Cortex of kidney (tissue), 1 donor: ENCODE measurements at places on chromosomes 5 and 9.

- DNase-seq, result no peak
Observed at GRCh38 chr5:179233909-179234562, 111.2 kb downstream of the ADAMTS2 start.

- DNase-seq, result no peak
Observed at GRCh38 chr9:73095425-73095824, 56.2 kb upstream of the ANXA1 start.

- no peak for DNase-seq
Observed at GRCh38 chr5:102153003-102153759, 142.9 kb downstream of the SLCO4C1 start.

GRCh38 chr9:138052322-138052615 is 174.7 kb downstream of the CACNA1B start:
- DNase-seq, result no peak

GRCh38 chr9:16356196-16356765 is 514.2 kb downstream of the BNC2 start:
- no peak for DNase-seq

DNA sequence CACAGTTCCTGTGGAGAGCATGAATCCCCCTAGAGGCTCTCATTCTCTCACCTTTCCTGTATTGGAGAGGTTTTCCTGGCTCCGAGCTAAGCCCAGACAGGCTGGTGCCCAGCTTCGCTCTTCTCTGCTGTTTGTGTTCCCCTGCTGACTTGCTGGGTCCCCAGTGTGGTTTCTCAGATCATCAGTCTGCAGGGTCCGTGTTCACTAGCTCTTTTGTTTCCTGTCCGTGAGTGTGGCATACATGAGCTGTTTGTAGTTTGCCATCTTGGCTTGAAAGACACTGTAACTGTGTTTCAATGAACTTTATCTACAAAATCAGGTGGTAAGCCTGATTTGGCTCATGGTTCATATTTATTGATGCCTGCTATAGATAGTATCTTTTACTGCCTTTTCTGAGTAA is 23.8 kb downstream of the LOX start:
- DNase-seq, result no peak

DNA sequence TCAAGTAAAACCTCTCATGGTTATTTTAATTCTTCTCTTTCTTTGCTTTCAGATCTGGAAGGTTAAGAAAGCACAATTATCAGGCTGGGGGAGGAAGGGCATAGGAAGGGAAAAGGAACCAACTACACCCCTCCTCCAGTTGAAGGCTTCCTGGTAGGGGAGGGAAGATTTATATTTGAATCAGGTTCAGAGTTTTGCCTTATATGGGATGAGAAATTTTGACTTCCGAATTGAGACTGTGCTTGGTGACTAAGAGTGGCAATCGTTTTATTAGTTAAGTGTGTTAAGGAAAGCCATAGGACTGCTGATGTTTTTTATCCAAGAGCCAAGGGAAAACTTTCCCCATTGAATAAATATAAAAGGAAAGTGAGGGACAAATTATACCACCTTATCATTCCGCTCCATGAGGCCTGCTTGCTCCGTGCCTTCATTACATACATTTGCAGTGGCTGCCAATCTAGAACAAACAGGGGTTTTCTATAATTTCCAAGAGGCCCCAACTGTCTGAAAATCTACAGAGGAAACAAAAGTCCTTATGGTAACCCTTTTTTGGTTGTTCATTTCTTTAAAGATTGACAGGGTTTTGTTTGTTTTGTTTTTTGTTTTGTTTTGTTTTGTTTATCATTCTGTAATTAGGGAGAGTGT is 115.7 kb upstream of the EPB41L4A start:
- no peak for DNase-seq

DNA sequence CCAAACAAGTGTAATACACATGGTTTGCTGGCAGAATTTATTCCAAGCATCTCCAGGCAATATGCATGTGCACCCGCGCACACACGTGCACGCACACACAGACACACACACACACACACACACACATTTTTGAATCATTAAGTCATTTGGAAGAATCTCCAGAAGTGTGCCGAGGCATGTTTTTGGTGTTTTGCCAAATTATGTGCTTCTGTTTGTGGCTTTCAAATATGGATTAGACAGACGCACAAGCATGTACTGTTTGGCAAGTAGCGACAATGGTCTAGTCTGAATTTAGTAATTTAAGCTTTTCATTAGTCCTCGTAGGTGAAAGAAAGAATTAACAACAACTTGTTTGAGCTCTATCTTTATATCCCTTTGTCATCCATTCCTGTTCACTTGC is 36.7 kb downstream of the NFIB start:
- no peak for DNase-seq

- no peak for DNase-seq
Observed at GRCh38 chr5:160507221-160507721, 85.6 kb downstream of the PTTG1 start.

- no peak for DNase-seq
Observed at GRCh38 chr9:87324613-87325194, 173.0 kb upstream of the DAPK1 start.

- no peak for DNase-seq
Observed at GRCh38 chr9:133519693-133520092, 5.1 kb downstream of the MYMK start.

GRCh38 chr5:77563475-77563874 is 71.4 kb upstream of the WDR41 start:
- DNase-seq, result no peak

GRCh38 chr5:109868737-109869136 is 179.0 kb downstream of the MAN2A1 start:
- DNase-seq, result no peak

- no peak for DNase-seq
Observed at GRCh38 chr5:79448336-79448735, 65.6 kb downstream of the HOMER1 start.

DNA sequence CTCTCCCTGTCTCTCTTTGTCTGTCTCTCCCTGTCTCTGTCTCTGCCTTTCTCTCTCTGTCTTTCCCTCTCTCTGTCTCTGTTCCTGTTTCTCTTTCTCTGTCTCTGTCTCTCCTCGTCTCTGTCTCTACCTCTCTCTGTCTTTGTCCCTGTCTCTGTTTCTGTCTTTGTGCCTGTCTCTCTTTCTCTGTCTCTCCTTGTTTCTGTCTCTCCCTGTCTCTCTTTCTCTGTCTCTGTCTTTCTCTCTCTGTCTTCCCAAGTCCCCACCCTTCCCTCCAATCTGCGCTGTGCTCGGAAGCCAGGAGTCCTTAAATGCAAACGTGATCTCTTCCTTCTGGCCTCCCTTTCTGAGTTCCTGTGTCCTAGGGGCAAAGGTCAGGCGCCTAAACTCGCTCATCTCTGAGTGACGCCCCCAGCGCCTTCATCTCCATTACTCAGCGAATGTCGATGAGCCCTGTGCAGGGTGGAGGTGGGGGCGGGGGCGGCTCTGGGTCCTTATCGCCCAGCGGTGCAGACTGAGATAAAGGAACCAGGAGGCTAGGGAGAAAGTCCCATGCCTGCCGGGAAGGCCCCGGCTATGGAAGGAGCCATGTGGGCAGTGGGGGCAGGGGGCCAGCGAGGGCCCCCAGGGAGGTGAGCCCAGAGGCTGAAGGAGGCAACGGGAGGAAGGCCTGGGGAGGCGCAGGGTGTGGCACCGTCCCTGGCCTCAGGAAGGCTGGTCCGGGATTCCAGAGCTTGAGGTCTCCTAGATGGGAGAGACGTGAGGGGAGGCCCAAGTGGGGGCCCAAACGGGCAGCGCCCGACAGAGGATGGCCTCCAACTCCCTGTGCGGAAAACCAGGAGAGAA is 1.5 kb upstream of the SLC6A19 start:
- DNase-seq, result no peak
